ENCODE measurements at places on chromosomes 5 and 9.

DNA sequence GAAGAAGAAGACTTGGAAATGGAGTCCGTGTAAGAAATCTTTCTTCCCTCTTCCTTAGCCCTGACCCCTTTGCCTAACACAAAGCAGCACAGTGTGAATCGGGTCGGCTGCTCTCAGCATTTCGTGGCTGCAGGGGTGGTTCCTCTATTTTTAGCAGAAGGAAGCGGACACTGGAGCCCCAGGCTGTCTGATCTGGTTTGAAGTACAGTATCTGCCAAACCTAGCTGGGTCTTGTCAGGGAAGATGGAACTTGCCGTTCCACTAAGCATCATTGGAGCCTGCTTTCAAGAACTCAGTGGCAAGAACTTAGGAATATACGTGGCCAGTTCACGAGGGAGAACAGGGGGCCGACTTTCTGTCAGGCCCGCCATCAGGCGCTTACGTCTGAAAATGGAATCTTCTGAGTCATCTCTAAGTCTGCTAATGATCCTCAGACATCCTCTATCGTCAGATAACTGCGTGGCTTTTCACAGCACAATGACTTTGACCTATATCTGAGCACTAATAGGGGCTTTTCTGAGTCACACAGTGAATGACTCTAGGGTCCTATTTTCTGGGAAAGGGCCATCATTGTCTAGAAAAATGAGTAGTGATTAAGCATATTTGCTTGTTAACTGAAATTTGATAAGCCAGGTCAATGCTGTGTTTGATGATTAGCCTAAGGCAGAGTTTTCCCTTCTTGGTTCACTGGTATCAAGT is 43.3 kb upstream of the NCS1 start:
- peak; percentile 86 for DNase-seq

- DNase-seq: no peak
Measured at GRCh38 chr5:172751761-172752510, 19.1 kb downstream of the DUSP1 start.

- DNase-seq: peak; percentile 82
Measured at GRCh38 chr9:2016408-2017330, 1.5 kb downstream of the SMARCA2 start.

DNA sequence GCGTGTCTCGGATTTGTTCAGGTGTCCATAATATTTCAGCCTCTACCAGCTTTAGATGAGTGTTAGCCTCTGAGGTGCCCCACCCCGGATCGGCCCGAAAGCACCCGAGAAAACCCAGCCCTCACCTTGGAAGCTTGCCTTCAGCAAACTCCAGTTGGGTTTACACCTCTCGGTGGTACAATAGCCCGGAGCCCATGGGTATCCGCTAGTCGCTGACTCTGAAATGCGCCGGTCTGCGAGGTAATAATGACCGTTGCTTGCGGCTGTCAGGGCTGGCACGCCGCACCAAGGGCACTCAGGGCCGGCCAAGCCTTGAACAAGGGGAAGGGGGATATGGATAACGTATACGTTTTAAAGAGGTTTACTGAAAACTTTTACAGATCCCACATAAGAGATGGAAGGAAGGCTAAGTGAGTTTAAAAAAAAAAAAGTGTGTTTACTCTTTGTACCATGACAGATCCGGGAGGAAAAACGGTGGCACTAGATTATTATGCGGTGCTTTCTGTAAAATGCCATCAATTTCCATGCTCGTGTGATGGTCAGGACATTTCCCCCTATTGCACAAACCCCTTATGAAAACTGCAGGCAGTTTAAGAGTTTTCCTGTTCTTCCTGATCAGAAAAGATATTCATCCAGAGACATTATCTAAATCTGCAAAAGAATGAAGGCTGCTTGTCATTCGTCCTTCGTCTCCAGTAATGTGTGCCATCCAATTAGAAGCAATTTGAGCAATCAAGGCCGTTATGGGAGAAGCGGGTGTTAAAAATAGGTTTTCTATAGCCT is 124.2 kb downstream of the TMEM161B start:
- DNase-seq: no peak

DNA sequence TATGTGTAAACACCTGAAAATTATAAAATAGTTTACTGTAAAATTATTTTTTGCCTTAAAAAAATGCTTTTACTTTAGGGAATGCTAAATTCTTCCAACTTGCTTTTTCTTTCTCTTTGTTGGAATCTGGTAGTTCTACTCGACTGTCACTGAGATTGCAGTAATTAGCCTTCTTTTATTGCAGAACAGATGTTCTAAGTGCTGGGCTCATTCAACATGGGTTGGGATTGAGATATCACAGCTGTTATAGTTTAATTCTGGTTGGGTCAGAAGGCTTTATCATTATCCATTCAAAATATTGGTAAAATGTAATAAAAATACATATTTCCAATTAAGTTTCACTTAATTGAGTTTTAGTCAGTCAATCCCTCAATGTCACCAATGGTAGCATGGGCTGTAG is 686.7 kb downstream of the CDH18 start:
- no peak for DNase-seq

GRCh38 chr5:110371725-110372041 is 354.8 kb downstream of the TMEM232 start:
- peak; percentile 74 for DNase-seq

GRCh38 chr5:14174230-14174636 is 31.1 kb downstream of the TRIO start:
- peak; percentile 87 for DNase-seq

GRCh38 chr9:25684321-25684720 is 6.1 kb upstream of the TUSC1 start:
- no peak for DNase-seq

- no peak for DNase-seq
Measured at GRCh38 chr9:121663591-121663990, 12.2 kb downstream of the DAB2IP start.

DNA sequence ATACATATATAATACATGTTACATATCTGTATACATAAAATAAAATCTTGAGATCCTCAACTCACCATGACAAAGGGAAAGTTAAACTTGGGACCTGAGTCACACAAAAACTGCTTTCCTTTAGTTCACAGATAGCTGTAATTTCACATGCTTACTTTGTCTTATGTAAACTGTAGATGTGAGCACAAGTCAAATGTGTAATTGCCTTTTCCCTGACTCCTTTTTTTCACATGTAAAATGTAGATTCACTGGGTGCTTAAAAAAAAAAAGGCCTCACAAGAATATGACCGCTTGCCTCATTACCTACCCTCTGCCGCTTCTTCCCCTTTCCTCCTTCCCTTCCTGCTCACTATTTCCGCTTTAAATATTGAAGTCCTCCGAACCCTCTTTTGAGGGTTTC is 21.9 kb upstream of the FAM169A start:
- DNase-seq: peak; percentile 16

GRCh38 chr9:112890106-112891081 is at the start of gene SLC46A2:
SLC46A2 (minus strand) TSS chr9:112890876; CDS start chr9:112890681, 195 bp downstream.
- no peak for DNase-seq

DNA sequence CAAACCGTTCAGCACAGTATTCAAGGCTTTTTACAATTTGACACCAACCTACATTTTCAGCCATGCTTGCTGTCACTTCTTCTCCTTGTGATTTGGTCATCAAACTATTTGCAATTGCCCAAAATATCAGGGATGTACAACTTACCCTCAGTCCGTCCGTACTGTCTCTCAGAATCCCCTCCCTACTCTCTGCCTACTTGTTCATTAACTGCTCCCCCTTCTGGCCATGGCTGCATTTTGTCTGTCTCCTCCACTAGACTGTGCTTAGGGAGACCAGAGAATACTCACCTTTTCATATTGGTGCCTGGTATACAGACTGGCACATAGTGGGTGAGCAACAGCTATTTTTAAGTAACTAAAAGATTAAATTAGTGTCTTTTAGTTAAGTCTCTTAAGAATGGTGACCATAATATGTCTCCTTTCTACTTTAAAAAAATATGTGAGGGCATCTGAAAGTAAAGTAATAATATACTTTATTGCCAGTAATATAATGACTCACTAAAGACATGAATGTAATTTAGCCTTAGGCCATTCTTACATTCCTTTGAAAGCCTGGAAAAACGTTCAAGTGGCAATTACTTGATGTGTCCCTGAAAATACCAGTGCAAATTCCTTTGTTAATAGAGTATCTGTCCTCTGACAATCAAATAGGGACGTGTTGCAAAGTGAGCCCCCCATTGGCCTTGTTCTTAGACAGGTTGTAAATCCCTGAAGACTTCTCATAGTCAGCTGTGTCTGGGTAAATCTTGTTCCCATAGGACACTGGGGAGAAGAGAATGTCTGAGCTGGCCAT is 27.8 kb downstream of the PRLR start:
- DNase-seq: peak; percentile 35

- DNase-seq: no peak
Measured at GRCh38 chr5:134561871-134562296, 36.4 kb downstream of the JADE2 start.

GRCh38 chr5:121640298-121640697 is 211.4 kb upstream of the FTMT start:
- no peak for DNase-seq

DNA sequence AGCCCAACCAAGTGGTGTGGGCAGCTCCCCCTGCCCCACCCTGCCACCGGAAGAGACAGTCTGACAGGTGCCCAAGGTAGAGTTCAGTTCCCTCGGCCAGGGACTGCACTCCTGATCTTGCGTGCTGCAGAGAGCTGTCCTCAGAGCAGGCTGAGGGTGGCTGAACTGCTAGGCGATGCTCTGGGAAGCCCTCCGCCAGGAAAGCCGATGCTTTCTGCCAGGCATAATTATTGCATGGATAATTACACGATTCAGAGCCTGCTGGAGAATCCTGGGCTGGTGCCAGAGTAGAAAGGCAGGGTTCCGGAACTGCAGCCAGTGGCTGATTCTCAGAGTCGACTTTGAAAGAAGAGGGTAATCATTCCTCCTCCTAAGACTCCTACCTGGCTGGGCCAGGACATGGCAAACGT is 19.3 kb downstream of the KCNIP1 start:
- no peak for DNase-seq

DNA sequence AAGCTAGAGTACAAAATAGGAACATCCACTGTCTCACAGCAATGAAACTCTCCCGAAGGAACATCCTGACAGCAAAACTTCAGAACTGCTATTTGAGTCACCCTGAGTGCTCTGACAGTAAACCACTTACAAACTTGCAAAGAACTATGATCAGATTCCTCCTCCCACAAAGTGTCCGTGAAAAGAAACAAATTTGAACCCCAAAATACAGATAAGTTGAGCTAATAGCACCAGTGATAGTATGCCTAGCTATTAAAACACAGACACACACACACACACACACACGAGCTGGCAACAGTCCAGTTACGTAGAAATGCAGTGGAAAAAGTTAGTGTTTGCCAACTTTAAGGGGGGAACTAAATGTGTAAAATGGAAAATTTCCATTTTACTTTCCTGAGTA is 3.1 kb upstream of the GLIS3 start:
- no peak for DNase-seq

DNA sequence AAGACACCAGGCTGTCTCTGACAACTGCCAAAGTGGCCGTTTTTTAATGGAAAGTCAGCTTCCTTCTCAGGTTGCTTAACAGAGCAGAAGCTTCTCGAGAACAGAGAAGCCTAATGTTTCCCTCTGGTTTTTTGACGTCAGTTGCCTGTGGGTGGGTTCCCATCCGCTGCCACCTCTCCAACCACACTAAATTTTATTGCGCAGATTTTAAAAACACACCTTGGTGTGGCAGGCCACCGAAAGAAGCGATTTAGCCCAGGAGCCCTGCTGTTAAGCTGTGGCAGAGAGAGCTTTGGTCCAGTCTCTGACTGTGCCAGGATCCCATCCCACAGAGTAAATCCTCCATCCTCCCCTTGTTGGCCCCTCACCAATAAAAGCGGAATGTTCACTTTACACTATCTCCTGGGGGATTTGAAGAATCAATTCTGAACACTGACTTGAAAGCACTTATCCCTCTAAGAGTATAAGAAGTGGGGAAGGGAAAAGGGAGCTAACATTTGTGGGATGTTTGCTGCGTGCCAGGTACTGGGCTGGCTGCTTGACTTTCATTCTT is 181.6 kb downstream of the AOPEP start:
- peak; percentile 35 for DNase-seq

DNA sequence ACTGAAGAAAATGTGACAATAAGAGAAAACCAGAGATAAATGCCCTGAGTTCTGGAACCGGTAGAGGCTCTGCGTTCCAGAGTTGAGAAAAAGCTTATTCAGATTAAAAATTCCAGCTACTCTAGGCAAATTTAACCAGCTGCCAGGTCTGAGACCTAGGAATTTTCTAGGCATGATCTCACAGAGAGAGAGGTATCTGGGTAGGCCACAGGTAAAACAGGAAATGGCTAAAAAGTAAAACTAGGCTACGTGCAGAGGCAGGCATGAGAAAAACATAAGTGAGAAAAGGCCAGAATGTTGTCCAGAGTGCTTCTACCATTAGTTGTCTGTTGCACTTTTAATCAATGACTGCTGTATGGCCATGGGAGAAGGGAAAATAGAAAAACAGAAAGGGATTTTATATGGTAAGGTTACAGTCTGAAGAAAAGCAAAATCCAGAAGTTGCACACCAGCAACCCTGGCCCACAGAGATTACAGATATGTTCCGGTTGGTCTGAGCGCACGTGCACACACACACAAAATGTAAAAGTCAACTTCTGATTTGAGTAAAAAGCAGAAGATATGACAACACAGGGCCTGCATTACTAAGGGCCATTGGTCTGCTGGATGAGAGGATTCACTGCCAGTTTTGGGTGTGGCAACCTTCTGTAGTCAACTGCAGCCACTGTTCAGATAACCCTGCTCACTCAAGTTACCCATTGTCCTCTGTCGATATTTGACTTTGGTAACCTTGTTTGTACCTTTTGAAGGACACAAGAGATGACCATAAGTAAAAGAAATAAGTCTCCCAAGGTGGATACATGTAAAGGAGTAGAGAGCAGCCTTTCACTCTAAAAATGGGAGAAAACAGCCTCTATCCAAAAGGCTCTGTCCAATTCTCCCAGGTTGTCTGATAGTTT is 266.0 kb downstream of the DTWD2 start:
- no peak for DNase-seq

- DNase-seq: no peak
Measured at GRCh38 chr9:89654025-89654662, 49.3 kb downstream of the GADD45G start.

- DNase-seq: no peak
Measured at GRCh38 chr5:138972230-138972629, 97.1 kb upstream of the LRRTM2 start.

DNA sequence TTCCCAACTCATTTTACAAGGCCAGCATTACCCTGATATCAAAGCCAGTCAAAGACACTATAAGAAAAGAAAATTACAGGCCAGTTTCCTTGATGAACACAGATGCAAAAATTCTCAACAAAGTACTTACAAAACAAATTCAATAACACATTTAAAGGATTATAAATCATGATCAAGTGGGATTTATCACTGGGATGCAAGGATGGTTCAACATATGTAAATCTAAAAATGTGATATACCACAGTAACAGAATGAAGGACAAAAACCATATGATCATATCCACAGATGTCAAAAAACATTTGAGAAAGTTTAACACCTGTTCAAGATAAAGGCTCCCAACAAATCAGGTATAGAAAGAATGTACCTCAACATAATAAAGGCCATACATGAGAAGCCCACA is 130.6 kb downstream of the NDUFS4 start:
- DNase-seq: no peak

- DNase-seq: no peak
Measured at GRCh38 chr5:132687995-132688394, 14.2 kb downstream of the IL4 start.

- no peak for DNase-seq
Measured at GRCh38 chr5:95940758-95941682, 20.6 kb downstream of the ELL2 start.
